Karpas-422 (cell line): ENCODE measurements at places on chromosomes 5 and 9. TPM values are rescaled to one million over a fixed set of nuclear protein-coding genes. Genes with fewer than 3 reads are reported as not detected.

GRCh38 chr9:90504486-90504885 is 138.1 kb downstream of the DIRAS2 start:
- no peaks in the 10 kb centered on the region for H3K27me3 ChIP-seq
- no peaks in the 10 kb centered on the region for H3K4me1 ChIP-seq
- DNase-seq = no peak
- H3K36me3 ChIP-seq = no peaks in the 10 kb centered on the region
- no peak overlapping the region for H3K27ac ChIP-seq
- no peak overlapping the region for H3K4me3 ChIP-seq

DNA sequence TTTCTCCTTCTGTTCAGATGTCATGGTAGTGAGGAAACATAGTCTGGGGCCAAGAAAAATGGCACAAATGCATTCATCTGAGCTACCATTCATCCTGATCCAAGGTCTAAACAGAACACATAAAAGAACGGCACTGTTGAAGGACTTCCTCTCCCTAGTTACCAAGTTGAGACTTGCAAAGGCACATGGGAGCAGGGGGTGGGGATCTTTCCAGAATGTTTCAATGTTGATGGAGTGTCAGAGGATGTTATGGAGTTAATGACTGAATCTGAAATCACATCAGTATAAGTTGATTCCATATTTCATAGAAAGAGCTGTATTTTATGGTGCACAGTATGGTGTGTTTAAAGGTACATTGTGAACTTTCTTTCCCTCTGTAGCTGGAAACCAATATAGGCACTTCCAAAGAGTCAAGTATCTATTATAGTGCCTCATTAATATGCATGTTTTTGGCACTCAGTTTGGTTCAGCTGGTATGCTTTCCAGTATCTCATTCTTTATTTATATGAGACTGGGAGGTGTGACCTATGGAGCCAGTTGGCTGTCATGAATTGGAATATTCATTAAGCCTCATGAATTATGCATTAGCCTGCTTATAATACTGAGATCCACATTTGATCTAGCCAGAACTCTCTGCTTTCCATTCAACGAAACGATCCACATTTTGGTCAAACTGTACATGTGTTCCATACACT is 603.0 kb downstream of the NR2F1-AS1 start:
- H3K27me3 ChIP-seq = no peaks in the 10 kb centered on the region
- H3K4me1 ChIP-seq = no peaks in the 10 kb centered on the region
- H3K4me3 ChIP-seq = no peak overlapping the region
- H3K36me3 ChIP-seq = no peaks in the 10 kb centered on the region
- no peak for DNase-seq
- no peak overlapping the region for H3K27ac ChIP-seq

DNA sequence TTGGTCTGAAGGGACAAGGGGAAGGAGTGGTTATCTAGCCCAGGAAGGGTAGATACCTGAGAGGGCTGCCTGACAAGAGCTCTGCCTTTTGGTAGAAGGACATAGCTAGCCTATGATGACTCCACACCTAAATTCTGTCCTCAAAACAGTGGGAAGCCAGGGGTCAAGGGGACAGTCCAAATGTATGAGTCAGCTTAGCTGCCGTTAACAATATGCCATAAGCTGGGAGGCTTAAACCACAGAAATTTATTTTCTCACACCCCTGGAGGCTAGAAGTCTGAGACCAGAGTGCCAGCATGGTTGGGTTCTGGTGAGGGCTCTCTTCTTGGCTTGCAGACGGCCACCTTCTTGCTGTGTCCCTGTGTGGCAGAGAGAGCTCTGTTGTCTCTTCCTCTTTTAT is 306.4 kb downstream of the NTRK2 start:
- H3K27me3 ChIP-seq = no peaks in the 10 kb centered on the region
- H3K36me3 ChIP-seq = no peaks in the 10 kb centered on the region
- H3K27ac ChIP-seq = no peak overlapping the region
- no peaks in the 10 kb centered on the region for H3K4me1 ChIP-seq
- no peak overlapping the region for H3K4me3 ChIP-seq

GRCh38 chr9:127279717-127280285 is 15.2 kb downstream of the GARNL3 start:
- no peak for DNase-seq
- no peaks in the 10 kb centered on the region for H3K27me3 ChIP-seq
- no peak overlapping the region for H3K4me3 ChIP-seq
- H3K4me1 ChIP-seq = peaks cover 22% of the 10 kb centered on the region

DNA sequence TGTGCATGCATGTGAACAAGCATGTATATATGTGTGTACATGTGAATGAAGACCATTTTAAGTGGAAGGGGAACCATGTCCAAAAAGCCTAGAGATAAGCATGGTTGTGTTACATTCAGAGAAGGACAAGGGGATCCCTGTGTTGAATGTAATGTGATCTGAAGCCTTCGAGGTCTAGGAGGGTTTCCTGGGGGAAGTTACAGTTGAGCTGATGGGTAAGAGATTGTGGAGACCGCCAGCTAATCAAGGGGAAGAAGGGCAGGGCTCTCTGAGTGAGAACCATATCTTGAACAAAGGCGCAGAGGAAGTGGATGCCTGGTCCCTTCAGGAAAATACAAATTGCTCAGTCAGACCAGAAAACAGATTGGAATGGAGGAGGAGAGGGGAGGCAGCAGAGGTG is 45.5 kb upstream of the TNFSF15 start:
- DNase-seq = no peak
- H3K27me3 ChIP-seq = no peaks in the 10 kb centered on the region
- H3K4me3 ChIP-seq = no peak overlapping the region
- no peaks in the 10 kb centered on the region for H3K36me3 ChIP-seq
- no peak overlapping the region for H3K27ac ChIP-seq
- no peaks in the 10 kb centered on the region for H3K4me1 ChIP-seq

DNA sequence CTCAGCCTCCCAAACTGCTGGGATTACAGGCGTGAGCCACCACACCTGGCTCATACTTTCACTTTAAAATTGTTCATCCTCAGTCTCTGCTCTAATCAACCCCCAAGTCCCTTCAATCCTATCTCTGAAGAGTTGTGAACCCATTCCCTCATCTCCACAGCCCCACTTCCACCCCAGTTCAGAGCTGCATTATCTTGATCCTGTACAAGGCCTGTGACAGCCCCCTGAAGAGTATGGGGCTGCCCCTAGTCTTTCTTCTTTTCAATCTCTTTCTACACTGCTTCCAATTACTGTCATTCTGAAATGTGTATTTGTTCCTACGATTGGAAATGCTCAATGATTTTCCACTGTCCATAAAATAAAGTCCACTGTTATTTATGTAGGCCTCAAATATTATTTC is 588.3 kb downstream of the RAB3C start:
- no peaks in the 10 kb centered on the region for H3K27me3 ChIP-seq
- H3K4me1 ChIP-seq = no peaks in the 10 kb centered on the region
- no peak for DNase-seq
- H3K27ac ChIP-seq = no peak overlapping the region

DNA sequence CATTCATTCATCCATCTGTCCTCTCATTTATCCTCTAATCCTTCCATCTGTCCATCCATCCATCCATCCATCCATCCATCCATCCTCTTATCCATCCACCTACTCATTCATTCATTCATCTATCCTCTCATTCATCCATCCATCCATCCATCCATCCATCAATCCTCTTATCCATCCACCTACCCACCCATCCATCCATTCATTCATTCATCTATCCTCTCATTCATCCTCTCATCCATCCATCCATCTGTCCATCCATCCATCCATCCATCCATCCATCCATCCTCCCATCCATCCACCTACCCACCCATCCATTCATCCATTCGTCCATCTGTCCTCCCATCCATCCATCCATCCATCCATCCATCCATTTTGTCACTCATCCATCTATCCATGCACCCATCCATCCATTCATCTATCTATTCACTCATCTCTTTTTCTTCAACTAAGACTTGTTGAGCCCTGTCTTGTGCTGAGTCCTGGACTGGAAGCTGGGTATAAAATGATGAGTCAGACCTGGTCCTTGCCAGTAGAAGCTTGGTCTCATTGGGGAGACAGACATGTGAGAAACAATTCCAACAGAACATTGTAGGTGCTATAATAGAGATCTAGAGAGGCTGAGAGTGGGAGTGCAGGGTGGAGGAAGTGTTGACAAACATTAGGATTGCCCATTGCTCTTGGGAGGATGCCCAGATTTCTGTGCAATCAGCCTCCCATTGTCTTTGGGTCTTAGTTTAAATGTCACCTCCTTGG is 55.0 kb upstream of the IER5L start:
- no peaks in the 10 kb centered on the region for H3K36me3 ChIP-seq
- no peak overlapping the region for H3K4me3 ChIP-seq
- no peaks in the 10 kb centered on the region for H3K27me3 ChIP-seq

GRCh38 chr5:134084022-134084565 is 30.4 kb upstream of the TCF7 start:
- H3K4me1 ChIP-seq = no peaks in the 10 kb centered on the region
- DNase-seq = no peak

- H3K27me3 ChIP-seq = no peaks in the 10 kb centered on the region
- no peak overlapping the region for H3K4me3 ChIP-seq
- no peak overlapping the region for H3K27ac ChIP-seq
- DNase-seq = no peak
- no peaks in the 10 kb centered on the region for H3K36me3 ChIP-seq
These were observed 503.0 kb upstream of the ZNF608 start for GRCh38 chr5:125249400-125249799.

DNA sequence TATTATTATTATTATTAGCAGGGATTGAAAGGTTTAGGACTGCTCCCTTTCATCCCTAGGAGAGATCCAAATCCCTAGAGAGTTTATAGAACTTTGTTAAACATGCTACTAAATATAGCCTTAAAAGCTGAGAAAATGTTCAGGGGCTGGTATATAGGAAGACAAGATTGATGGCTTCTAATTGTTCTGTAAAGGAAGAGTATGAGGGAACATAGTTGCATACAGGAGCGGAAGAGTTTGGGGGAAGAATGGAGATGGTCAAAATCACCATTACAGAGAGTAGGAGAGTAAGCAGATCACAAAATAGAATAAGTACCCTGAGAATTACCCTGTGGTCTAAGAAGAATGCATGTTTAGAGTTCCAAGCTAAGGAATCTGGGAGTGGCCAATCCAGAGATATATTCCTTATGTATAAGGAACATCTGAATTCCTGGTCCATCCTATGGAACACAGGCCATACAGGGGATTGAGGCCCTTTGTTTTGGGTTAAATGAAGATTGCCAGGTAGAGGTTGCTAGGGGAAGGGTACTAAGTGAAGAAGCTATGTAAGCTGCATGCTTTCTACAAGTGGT is 158.0 kb upstream of the APC start:
- DNase-seq = no peak
- H3K27me3 ChIP-seq = no peaks in the 10 kb centered on the region
- no peaks in the 10 kb centered on the region for H3K36me3 ChIP-seq
- peaks cover 15% of the 10 kb centered on the region for H3K4me1 ChIP-seq

GRCh38 chr5:1763548-1763911 is 36.1 kb downstream of the MRPL36 start:
- no peak overlapping the region for H3K27ac ChIP-seq
- DNase-seq = peak; percentile 65
- no peak overlapping the region for H3K4me3 ChIP-seq
- no peaks in the 10 kb centered on the region for H3K36me3 ChIP-seq
- no peaks in the 10 kb centered on the region for H3K27me3 ChIP-seq
- peaks cover 12% of the 10 kb centered on the region for H3K4me1 ChIP-seq

GRCh38 chr5:174723979-174724483 is 351 bp upstream of the MSX2 start:
- no peaks in the 10 kb centered on the region for H3K36me3 ChIP-seq
- no peaks in the 10 kb centered on the region for H3K4me1 ChIP-seq
- no peak for DNase-seq

The PDCD1LG2 gene
- total RNA-seq = not detected in 2 replicates

The MEIKIN gene
- total RNA-seq = not detected in 2 replicates

DNA sequence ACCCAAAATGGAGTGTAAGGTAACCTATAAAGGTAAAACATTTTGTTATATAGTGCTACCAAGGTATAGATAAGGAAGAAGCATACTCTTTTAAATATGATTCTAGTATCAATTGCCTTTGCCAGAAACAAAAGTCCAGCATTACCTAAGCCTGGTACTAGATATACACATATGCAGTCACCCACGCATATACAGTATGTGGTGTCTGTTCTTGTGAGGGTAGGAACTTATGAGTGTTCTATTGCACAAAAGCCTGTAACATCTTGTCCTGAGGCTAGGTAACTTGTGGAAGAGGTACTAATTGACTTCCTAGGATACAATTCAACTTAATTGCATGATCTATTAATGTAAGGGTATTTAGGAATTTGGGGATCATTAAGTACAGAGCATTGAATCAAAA is 31.3 kb upstream of the IFNE start:
- H3K27ac ChIP-seq = no peak overlapping the region
- no peaks in the 10 kb centered on the region for H3K36me3 ChIP-seq
- no peaks in the 10 kb centered on the region for H3K27me3 ChIP-seq
- no peaks in the 10 kb centered on the region for H3K4me1 ChIP-seq
- DNase-seq = no peak

GRCh38 chr5:61401726-61402125 is 69.7 kb downstream of the ZSWIM6 start:
- no peak overlapping the region for H3K4me3 ChIP-seq
- H3K27me3 ChIP-seq = no peaks in the 10 kb centered on the region
- no peak for DNase-seq
- no peak overlapping the region for H3K27ac ChIP-seq

- H3K36me3 ChIP-seq = no peaks in the 10 kb centered on the region
- DNase-seq = no peak
- H3K4me3 ChIP-seq = no peak overlapping the region
- peaks cover 12% of the 10 kb centered on the region for H3K4me1 ChIP-seq
- no peak overlapping the region for H3K27ac ChIP-seq
These were observed 9.5 kb upstream of the NKD2 start for GRCh38 chr5:999032-999501.

GRCh38 chr5:79305706-79306105 is 69.8 kb downstream of the JMY start:
- no peak overlapping the region for H3K4me3 ChIP-seq
- H3K36me3 ChIP-seq = no peaks in the 10 kb centered on the region
- no peak overlapping the region for H3K27ac ChIP-seq
- DNase-seq = no peak
- no peaks in the 10 kb centered on the region for H3K4me1 ChIP-seq

DNA sequence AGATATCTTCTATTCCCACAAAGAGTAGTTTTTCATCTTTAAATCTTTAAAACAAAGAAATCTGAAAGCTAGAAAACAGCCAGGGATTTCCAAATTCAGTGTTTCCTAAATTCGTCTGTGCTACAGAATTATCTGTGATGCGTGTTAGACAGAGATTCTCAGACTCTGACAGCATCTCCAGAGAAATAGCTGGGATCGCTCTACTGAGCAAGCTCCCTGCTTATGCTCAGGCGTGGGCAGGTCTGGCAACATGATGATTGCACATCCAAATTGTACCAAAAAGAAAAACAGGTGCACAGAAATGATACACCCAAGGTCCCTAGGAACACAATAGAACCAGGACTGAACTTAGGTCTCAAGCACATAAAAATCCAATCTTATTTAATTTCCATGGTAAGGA is 22.8 kb upstream of the CRHBP start:
- H3K36me3 ChIP-seq = no peaks in the 10 kb centered on the region
- no peak overlapping the region for H3K27ac ChIP-seq
- no peak for DNase-seq
- H3K4me3 ChIP-seq = no peak overlapping the region
- no peaks in the 10 kb centered on the region for H3K27me3 ChIP-seq

- no peak overlapping the region for H3K4me3 ChIP-seq
- DNase-seq = no peak
- no peaks in the 10 kb centered on the region for H3K4me1 ChIP-seq
- no peak overlapping the region for H3K27ac ChIP-seq
- H3K27me3 ChIP-seq = no peaks in the 10 kb centered on the region
These were observed 51.1 kb upstream of the TBC1D2 start for GRCh38 chr9:98306384-98307145.
